ENCODE measurements at places on chromosomes 7 and 10. TPM values are rescaled to one million over a fixed set of nuclear protein-coding genes. Genes with fewer than 3 reads are reported as not detected.

- H3K27me3 ChIP-seq = peaks cover 7% of the 10 kb centered on the region
- H3K4me3 ChIP-seq = no peak overlapping the region
- no peaks in the 10 kb centered on the region for H3K36me3 ChIP-seq
- peaks cover 14% of the 10 kb centered on the region for H3K4me1 ChIP-seq
These were observed 6.8 kb upstream of the MAPK8 start for GRCh38 chr10:48299692-48300091.

IL6 gene
- polyA plus RNA-seq = not detected

GRCh38 chr7:18693816-18694215 lies 198.3 kb downstream of the HDAC9 start:
- H3K4me1 ChIP-seq = no peaks in the 10 kb centered on the region
- H3K27ac ChIP-seq = no peak overlapping the region
- no peak for DNase-seq
- no peaks in the 10 kb centered on the region for H3K36me3 ChIP-seq
- H3K27me3 ChIP-seq = no peaks in the 10 kb centered on the region
- no peak overlapping the region for H3K4me3 ChIP-seq

DNA sequence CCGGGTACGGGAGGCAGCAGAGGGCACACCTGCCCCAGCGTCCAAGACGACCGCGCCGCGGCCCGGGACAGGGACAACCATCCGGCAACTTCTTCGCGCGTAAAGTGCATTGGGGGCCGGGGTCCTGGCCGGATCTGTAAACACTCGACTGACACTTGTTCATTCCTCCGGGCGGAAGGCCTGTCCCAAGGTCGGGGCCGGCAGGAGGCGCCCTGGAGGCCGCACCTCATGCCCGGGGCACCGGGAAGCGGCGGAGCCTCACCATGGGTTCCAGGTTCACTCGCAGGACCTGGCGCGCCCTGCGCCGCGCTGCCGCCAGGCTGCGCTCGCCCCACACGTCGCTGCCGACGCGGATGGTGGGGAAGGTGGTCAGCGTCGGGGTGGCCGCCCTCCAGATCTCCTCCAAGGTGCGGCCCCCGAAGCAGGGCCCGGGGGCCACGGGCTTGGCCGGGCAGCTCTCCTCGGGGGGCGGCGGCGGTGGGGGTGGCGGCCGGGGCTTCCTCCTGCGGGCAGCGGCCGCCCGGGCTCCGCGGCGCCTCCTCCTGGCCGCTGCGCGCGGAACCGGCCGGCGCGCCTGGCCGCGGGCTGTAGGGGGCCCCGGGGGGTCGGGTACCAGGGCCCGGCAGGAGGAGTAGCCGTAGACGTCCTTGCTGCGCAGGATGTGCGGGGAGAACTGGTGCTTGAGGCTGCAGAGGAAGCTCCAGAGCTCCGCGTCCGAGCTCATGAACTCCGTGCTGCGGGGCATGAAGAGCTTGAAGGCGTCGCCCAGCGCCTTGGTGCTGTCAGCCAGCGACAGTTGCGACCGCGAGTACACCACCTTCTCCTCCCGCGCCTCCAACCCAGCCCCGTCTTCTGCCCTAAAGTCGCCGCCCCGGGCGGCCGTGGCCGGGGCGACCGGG lies 746 bp downstream of the CCDC71L start:
- no peak for DNase-seq
- H3K27ac ChIP-seq = no peak overlapping the region
- H3K4me1 ChIP-seq = no peaks in the 10 kb centered on the region
- H3K27me3 ChIP-seq = no peaks in the 10 kb centered on the region

SPACDR gene
- polyA plus RNA-seq = 0.24 TPM

ANXA8L1 gene
- polyA plus RNA-seq = not detected

GRCh38 chr10:90857635-90858460 lies at the start of gene HTR7:
TSS of gene HTR7 (minus strand) at chr10:90858039. CDS start at chr10:90857671, 368 bp downstream.
- no peaks in the 10 kb centered on the region for H3K36me3 ChIP-seq
- peaks cover 6% of the 10 kb centered on the region for H3K4me1 ChIP-seq
- H3K27ac ChIP-seq = no peak within 1 kb of the TSS
- H3K4me3 ChIP-seq = peak within 1 kb of the TSS; percentile 60
- H3K27me3 ChIP-seq = peaks cover 43% of the 10 kb centered on the region
- peak; percentile 16 for DNase-seq

TSPAN33 gene
- 16.5 TPM for polyA plus RNA-seq
